ENCODE measurements at places on chromosomes 3 and 15.

DNA sequence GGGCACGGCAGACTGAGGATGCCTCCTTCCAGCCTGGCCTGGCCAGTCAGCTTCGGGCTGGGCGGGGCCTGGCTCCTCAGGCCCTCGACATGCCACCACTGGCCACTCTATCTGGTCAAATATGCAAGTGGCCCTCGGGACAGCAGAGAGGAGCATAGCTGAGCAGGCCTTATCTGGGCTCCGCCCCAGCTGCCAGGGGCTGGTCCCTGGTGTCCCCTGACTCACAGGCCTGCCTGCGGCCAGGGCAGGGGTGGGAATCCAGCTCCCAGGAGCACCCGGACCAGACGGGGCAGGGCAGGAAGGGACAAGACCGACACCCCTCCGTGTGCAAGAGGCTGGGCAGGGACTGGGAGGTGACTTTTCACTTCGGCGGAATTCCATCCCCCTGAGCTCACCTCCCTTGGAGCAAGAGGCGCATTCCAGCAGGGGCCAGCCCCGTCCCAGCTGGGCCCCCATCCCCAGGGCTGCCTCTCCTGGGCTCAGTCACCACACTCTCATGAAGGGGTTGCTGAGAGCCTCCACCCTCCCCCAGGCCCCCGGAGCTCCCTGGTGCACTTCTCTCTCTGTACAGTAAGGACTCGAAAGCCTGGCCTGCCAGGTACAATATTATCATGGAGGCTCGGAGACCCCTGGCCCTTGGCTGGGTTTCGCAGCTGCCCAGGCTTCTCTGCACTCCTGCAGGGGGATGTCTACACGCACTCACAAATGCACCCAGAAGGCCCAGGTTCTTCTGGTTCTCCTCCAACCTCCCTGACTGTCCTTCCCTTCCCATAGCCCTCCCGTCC, 29.5 kb downstream of the WNT7A start:
- DNase-seq, result no peak

DNA sequence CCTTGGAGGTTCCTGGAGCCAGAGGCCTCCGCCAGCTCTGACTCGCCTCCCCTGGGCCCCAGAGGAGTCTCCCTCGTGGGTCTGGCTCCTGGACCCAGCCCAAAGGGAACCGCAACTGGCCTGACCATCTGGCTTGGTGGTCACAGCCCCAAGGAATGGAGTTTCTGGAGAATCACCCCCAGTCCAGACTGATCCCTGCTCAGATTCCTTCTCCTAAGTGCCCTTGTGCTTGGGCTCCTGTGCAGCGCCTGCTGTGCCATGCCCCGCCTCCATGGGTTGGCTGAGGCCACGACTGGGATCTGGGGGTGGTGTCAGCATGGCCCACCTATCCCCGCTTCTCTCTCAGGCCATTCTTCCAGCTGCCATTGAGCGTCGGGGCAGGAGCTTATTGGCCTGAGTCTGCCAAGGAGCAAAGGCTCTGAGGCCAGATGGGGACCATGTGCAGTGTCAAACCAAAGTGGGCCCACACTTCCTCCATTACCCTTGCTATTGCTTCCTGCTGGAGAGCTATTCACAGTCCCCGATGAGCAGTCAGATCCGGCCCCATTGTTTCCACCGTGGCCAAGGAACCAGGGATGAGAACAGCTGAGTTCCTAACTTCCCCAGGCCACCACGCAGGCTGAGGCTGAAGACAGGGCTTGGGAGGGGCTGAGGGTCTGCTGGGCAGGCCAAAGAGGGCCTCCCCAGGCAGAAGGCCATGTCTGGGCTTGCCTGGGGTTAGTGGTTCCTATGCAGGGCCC, 19.0 kb downstream of the CSPG4 start:
- DNase-seq, result no peak

GRCh38 chr3:50264383-50264963, 4.5 kb upstream of the SEMA3B start:
- DNase-seq, result no peak

DNA sequence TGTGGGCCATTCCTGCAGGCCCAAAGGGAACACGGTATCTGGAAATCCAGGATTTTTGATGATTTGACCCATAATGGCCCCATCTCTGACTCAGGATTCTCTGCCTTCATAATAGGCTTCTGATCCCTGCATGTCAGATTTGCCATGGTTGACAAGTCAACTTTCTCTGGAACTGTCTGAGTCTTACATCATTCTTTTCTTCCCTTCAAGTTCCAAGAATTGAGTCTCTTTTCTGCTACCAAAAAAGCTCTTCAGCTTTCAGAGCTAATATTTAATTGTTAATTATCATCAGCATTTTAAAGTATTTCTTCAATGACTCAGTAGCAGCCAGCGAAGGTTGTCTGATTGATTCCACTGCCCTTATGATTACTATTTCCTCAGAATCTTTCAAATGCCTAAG, 244.4 kb upstream of the COL8A1 start:
- DNase-seq, result no peak

DNA sequence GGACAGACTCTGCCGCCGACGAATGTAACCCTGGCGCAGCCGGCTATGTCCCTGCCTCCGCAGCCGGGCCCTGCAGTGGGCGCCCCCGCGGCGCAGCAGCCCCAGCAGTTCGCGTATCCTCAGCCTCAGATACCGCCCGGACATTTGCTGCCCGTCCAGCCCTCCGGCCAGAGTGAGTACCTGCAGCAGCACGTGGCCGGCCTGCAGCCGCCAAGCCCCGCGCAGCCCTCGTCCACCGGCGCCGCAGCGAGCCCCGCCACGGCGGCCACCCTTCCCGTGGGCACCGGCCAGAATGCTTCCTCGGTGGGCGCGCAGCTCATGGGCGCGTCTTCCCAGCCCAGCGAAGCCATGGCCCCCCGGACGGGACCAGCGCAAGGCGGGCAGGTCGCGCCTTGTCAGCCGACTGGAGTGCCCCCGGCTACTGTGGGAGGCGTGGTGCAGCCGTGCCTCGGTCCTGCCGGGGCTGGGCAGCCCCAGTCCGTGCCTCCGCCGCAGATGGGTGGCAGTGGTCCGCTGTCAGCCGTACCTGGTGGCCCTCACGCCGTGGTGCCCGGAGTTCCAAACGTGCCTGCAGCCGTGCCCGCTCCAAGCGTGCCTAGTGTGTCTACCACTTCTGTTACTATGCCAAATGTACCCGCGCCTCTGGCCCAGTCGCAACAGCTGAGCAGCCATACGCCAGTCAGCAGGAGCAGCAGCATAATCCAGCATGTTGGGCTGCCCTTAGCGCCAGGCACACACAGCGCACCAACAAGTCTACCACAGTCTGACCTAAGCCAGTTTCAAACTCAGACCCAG, 2.4 kb downstream of the TSC22D2 start:
- DNase-seq, result peak; percentile 21

DNA sequence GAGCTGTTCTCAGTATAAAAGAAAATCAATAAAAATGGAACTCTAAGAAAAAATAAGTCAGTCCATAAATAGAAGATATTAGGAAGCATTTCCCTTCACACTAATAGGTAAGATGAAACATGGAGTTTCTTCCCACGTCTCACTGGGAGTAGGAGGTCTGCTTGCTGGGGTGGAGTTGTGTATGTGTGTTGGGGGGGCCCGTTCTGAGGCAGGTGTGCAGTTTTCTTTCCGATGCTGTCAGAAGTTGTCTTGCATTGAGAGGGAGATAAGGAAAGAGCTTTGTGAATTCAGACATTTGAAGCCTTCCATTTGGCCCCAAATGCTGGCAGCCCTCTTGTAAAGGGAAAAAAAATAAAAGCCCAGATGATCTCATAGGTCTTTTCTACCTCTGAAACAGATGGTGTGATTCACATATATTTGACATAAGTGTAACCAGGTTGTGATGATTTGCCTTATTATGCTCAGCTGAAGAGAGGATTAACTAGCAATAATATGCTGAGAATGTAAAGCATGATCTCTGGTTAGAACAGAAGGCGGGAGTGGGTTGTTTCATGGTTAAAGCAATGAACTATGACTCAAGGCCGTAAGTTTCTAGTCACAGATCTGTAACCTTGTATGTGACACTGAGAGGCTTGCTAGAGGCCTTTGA, 8.8 kb downstream of the RASGRP1 start:
- no peak for DNase-seq

GRCh38 chr15:60005352-60006202, 1.5 kb downstream of the FOXB1 start:
- no peak for DNase-seq

DNA sequence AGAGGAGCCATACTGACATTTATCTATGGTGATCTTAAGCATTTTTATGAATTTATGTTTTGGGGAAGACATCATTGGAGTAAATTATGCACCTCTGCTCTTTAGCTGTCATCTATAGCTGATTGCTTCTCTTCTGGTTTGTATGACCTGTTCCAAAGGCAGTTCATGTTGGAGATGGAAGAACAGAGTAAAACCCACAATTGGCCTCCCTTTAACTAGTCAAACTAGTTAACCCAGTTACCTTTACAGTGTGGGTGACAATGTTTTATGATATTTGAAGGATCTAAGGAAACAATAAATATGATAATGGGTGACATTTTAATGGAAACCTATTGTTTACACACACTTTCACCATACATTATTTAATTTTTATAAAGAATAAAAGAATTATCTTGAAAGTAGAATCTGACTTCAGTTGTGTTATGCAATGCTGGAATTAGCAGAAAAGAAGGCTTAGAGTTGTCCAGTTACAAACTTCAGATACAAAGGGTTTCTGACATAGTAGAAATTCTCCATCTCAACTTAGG, 263.5 kb downstream of the NFKBIZ start:
- no peak for DNase-seq

GRCh38 chr15:80241508-80241907, 10.5 kb downstream of the CTXND1 start:
- no peak for DNase-seq

- no peak for DNase-seq
These were observed 617 bp upstream of the EOGT start for GRCh38 chr3:69014022-69014580.

DNA sequence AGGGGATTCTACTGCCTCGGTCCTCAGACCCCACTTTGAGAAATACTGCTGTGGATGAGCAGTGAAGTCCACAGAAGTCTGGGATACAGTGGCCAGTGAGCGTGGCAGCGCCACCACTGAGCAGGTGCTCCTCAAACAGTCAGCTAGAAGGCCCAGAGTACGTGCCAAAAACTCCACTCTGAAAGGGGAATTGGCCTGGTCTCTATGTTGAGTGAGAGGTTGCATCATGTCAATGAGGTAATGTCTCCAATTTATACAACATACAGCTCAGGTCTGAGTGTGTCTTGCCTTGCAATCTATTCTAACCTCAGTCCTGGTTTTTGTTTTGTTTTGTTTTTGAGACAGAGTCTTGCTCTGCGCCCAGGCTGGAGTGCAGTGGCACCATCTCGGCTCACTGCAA, 53.3 kb upstream of the ETV5 start:
- no peak for DNase-seq

DNA sequence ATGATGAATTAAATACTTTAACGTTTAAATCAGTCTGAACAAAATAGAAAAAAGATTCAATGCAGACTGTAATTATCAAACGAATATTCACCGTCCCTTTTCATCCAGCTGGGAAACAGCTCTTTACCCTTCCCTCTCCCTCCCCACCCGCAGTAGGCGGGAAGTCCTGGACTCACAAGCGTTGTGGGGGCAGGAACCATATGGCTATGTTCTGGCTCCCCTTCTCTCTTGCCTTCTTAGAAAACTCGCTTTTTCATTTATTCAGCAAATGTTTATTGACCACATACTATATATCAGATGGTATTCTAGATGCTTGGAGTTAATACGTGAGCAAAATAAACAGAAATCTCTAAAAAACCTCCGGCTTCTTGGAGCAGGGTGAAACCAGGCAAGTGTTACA, 715 bp upstream of the SCAPER start:
- no peak for DNase-seq

DNA sequence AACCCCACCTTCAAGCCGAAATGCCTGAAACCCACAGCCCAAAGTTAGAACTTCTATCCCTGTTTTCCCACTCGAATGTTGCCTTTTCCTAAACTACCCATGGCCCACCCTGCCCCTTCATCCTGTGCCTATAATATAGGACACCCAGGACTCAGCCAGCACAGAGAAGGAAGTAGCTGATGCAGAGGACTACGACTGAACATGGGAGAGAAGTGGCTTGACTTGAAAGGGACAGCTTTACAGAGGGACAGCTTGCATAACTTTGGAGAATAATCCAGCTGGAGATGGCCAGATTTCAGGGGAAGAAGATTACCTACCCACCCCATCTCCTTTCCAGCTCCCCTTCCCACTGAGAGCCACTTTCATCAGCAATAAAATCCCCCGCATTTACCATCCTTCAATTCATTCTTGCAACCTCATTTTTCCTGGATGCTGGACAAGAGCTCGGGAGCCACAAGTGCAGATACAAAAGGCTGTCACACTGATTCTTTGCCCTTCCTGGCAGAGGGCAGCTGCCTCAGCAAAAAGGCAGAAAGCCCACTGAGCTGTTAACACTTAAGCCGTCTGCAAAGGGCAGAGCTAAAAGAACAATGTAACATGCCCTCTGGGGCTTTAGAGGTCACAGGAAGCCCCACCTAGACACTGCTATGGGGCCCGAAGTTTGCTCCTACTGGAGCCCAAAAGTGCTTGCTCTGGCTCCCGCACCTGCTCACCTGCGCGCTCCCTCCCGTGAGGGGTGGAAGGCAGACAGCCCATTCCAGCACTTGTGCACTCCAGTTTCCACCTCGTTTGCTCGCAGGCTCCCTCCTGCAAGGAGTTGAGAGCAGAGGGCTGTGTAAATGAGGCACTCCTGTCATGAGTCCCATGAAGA, 224.0 kb downstream of the TBC1D5 start:
- no peak for DNase-seq

- no peak for DNase-seq
These were observed 16.4 kb downstream of the ESYT3 start for GRCh38 chr3:138450704-138451424.

DNA sequence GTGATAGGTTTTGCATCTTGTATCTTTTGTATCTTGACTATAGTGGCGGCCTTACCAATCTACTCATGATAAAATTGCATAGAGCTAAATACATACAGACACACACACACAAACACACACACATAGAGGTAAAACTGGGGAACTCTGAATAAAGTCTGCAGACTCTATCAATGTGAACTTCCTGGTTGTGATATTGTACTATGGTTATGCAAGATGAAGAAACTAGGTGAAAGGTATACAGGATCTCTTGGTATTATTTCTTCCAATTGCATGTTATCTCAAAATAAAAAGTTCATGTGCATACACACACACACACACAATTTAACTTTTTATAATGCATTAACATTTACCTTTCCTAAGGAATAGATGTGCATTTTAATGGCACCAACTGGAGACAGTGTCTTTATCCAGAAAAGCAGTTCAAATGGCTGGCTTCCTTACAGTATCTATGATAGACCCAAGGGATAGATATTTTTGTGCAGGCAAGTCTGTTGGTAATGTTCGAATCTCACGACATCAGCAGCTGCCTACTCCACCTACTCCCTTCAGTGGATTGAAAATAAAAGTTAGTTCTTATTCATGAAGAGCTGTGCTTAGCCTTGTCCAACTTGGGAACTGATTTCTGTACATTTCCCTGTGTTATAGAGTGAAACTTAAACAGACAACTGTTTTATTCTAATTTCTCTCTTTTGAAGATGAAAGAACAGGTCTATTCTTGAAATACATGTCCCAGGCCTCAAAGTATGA, 46.9 kb upstream of the SPRED1 start:
- no peak for DNase-seq

All from activated gamma-delta T cell (primary cell).